ENCODE measurements at places on chromosomes 16 and 17.

DNA sequence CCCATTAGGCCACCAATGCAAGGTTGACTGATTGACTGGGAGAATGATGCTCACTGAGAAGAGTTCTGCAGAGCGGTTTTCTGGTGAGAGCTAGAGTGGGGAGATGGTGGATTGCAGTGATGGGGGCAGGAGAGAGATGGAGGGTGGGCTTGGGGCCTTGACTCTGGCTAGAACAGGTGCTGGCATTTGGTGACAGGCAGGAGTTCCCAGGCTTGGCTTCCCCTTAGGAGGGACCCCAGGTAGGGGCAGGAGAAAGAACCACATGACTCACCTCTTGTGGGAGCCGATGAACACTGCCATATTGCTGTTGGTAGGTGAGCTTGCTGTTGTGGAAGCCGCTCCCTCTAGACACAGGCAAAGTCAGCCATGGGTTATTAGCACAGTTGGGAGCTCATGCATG, 8.0 kb downstream of the CD300LB start:
- no peak for DNase-seq

- no peak for DNase-seq
Measured at GRCh38 chr16:75382611-75383010, 50.7 kb downstream of the CFDP1 start.

- no peak for DNase-seq
Measured at GRCh38 chr16:53445534-53445933, 11.3 kb downstream of the RBL2 start.

- DNase-seq = no peak
Measured at GRCh38 chr17:33225509-33225908, 67.6 kb downstream of the ASIC2 start.

- DNase-seq = no peak
Measured at GRCh38 chr17:40253565-40253964, 34.1 kb upstream of the CDC6 start.

DNA sequence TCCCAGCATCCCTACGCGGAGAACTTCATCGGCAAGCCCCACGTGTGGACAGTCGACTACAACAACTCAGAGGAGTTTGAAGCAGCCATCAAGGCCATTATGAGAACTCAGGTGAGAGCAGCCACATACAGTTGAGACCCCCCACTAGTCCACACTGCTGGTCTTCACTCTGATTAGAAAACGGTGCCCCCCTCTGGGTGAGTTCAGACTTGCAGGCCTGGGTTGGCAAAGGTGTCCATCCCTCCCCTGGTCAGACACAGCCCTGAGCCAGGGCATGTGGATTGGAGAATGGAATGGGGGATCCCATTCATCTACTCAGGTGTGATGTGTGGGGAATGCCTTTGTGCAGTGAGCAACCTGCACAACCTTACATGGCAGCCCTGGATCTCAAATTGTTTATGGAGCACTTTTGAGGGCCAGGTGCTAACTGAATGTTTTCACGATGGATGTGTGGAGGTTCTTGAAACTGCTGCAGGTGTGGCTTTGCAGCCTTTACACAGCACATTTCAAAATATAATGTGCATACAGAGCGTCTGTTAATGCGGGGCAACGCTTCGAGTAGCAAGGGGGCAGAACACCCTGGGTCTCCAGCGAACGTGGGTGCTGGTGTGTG, 72.6 kb downstream of the MGAT5B start:
- DNase-seq = no peak

DNA sequence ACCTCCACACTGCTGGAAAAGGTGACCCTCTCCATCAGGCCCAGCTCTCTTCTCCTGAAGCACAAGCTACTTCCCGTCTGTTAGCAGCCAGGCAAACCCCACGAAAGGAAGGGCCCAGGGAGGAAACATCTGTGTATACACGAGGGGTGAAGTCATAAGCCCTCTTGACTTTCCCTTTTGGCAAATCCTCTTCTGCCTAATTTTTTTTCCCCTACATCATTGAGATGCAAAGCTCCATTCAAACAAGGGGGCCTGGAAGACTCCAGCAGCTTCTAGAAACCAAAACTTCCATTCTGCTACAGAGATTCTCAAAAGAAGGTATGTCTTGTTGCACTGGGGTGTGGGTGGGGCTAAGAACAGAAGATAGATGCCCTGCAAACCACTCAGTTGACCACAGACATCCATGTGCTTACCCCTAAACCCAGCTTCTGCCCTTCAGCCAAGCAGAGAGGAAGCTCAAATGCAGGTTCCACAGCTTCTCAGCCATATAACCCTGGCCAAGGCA, 145.6 kb upstream of the RCVRN start:
- no peak for DNase-seq

DNA sequence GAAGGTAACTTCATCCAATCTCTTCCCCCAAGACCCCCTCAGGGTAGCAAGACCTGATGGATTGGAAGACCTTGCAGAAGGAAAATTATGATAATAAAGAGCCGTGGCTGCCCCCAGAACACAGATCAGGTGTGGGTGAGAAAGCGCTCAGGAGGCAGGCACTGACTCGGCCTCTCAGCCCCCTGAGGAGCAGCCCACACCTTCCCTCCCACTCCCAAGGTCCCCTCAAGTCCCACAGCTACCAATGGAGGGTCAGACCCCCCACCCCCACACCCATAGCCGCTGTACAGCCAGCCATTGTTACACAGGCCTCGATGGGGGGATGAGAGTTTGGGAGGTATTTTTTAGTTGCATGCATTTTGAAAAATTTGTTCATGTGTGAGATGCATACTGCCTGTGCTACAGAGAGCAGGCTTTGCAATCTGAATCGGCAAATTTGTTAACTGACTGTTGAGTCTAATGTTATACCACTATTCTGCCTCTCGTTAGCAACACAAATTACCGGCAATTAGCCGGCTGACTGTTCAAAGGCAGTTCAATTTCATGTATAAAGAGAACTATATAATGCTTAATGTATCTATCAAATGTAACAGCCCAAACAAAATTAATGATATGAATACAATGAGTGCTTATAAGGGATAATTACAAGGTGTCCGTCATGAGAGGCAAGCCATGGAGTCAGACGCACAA, 211.7 kb downstream of the C16orf78 start:
- DNase-seq = no peak

DNA sequence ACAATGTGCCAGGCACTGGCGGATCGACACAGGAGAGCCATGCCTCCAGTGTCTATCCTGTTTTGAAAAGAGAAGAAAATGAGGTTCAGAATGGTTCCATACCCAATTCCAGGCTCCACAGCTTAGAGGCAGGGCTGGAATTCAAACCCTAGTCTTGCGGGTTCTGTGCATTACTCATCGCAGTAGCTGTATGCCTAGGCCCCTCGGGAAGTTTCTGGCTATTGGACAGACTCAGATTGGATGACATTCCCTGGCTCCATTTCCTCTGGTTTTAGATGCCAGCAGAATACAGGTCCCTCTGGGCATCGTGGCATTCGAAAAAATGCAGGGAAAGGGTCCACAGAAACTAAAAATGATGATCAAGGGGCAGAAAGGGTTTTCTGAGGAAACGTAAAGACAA, 184.7 kb downstream of the COPRS start:
- DNase-seq = no peak

- DNase-seq = no peak
Measured at GRCh38 chr17:34706029-34706428, 126.6 kb downstream of the TMEM132E start.

- no peak for DNase-seq
Measured at GRCh38 chr17:1452836-1453235, 3.2 kb downstream of the CRK start.

DNA sequence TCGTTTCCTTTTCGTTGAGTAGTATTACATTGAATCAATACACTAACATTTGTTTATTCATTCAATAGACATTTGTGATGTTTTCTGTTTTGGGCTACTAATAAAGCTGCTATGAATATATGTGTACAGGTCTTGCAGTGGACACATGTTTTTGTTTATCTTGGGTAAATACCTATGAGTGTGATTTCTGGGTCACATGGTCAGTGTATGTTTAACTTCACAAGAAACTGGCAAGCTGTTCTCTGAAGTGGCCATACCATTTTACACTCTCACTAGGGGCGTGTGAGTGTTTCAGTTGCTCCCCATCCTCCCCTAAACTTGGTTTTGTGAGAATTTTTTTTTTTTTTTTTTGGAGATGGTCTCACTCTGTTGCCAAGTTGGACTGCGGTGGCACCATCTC, 35.0 kb downstream of the PKD1L3 start:
- no peak for DNase-seq

GRCh38 chr17:73297934-73298861, 13.6 kb downstream of the CDC42EP4 start:
- no peak for DNase-seq

DNA sequence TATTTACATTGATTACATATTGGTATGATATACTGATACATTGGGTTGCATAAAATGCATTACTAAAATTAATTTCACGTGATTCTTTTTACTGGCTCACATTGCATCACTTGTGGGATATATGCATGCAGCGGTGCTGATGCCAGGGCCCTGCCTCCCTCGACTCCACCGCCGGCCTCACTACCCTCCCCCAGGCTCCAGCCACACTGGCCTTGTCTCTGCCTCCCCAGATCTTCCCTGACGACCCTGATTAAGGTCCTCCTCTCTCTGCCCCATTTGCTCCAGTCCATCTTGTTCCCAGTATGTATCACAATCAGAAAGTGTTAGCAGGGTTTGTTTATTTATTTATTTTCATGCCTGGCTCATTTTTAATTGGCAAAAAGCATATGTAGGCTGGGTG, 306.8 kb downstream of the FOXL1 start:
- no peak for DNase-seq

- no peak for DNase-seq
Measured at GRCh38 chr16:69712914-69713581, 13.3 kb downstream of the NQO1 start.

- no peak for DNase-seq
Measured at GRCh38 chr16:727291-727977, 528 bp downstream of the HAGHL start.

DNA sequence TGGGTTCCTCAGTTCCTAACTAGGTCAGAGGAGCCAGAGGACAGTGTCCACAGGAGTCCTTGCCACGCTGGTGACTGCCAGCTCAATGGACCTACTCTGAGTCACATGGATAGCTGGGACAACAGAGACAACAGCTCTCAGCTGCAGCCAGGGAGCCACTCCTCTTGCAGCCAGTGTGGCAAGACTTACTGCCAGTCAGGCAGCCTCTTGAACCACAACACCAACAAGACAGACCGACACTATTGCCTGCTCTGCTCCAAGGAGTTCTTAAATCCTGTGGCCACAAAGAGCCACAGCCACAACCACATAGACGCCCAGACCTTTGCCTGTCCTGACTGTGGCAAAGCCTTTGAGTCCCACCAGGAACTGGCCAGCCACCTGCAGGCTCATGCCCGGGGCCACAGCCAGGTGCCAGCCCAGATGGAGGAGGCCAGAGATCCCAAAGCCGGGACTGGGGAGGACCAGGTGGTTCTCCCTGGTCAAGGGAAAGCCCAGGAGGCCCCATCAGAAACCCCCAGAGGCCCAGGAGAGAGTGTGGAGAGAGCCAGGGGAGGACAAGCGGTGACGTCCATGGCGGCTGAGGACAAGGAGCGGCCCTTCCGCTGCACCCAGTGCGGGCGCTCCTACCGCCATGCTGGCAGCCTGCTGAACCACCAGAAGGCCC, 6.7 kb downstream of the ZNF646 start:
- DNase-seq = no peak

GRCh38 chr17:35766903-35767510, 6.3 kb downstream of the C17orf50 start:
- no peak for DNase-seq

GRCh38 chr17:66540131-66540781, 237.8 kb downstream of the PRKCA start:
- DNase-seq = no peak

All from stimulated activated CD8-positive, alpha-beta memory T cell treated with anti-CD3 and anti-CD28 coated beads, Interleukin-2, amount 100 ng/mL, for 48 hours (primary cell).